ENCODE measurements at places on chromosomes 12 and 14.

GRCh38 chr12:58877243-58877743, 43.0 kb downstream of the LRIG3 start:
- no peak for DNase-seq

- no peak for DNase-seq
Observed at GRCh38 chr14:74583689-74584434, 28.2 kb downstream of the LTBP2 start.

GRCh38 chr12:117564881-117565280, 203.5 kb upstream of the NOS1 start:
- DNase-seq: no peak

DNA sequence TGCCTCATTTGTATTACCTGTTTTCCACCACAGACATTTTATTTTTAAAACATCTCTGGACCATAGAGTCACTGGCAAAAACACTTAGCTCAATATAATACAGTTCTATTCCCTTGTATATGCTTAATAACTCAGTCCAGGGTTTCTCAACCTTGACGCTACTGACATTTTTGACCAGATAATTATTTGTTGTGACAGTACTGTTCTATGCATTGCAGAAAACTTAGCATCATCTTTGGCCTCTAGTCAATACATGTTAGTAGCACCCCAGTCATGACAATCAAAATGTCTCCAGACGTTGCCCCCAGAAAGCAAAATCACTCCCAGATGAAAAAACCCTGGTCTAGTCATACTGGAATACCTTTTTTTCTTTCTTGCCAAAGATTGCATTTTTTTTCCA, 174.7 kb downstream of the TMEM132D start:
- DNase-seq: no peak

GRCh38 chr14:53367644-53368026, 214.5 kb upstream of the DDHD1 start:
- DNase-seq: no peak

GRCh38 chr14:65446159-65446558, 33.6 kb downstream of the FUT8 start:
- DNase-seq: peak; percentile 34

GRCh38 chr12:27434673-27435565, 11.6 kb upstream of the SMCO2 start:
- no peak for DNase-seq

- DNase-seq: peak; percentile 1
Observed at GRCh38 chr12:62530596-62530995, 64.0 kb downstream of the MON2 start.

All from amniotic stem cell (primary cell).